ENCODE measurements at places on chromosomes 5 and 9.
A peak's percentile ranks its signal among the peaks of the same experiment; 100 is the strongest.

- no peak for DNase-seq
Observed at GRCh38 chr9:28014212-28014611, 440.9 kb upstream of the C9orf72 start.

DNA sequence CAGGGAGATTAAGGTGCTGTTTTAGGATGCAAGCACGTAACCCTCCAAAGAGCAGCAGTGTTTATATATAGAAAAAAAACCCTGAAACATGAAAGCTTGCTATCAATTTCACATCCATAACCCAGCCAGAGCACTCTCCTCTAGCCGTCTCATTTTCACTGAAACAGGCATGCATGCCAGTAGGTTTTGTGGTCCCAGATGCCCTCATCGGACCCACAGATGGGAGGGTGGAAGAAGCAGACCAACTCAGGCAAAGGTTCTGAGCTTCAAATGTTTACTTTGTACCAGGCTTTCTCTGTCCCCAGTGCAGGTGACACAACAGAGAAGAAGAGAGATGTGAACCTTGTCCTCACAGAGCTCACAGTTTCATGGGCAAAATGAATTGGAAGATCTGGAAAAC lies 127.4 kb upstream of the ATP10B start:
- no peak for DNase-seq

GRCh38 chr5:131263648-131264450 lies at the start of gene CDC42SE2:
Gene CDC42SE2 (plus strand): TSS chr5:131264053. CDS start chr5:131359494, 95,441 bp downstream.
- DNase-seq = peak; percentile 87

DNA sequence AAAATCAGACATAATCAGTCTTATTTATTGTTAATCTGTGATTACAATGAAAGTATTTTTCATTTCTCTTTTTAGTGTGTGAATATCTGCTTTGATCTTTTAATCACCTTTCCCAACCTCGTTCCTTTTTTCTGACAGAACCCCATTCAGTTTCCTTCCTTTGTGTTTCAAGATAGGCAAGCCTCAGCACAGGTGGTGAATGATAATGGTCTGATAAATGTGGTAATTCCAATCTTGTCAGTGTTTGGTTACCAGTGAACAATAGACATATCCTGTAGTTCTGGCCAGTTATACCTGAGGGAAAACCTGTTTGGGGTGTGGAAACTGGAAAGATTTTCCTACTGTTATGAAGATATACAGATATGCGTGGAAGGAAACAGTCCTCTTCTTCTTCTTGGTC lies 13.5 kb downstream of the STX17 start:
- DNase-seq = no peak

- no peak for DNase-seq
Observed at GRCh38 chr9:99403371-99403770, 181.3 kb downstream of the SEC61B start.

DNA sequence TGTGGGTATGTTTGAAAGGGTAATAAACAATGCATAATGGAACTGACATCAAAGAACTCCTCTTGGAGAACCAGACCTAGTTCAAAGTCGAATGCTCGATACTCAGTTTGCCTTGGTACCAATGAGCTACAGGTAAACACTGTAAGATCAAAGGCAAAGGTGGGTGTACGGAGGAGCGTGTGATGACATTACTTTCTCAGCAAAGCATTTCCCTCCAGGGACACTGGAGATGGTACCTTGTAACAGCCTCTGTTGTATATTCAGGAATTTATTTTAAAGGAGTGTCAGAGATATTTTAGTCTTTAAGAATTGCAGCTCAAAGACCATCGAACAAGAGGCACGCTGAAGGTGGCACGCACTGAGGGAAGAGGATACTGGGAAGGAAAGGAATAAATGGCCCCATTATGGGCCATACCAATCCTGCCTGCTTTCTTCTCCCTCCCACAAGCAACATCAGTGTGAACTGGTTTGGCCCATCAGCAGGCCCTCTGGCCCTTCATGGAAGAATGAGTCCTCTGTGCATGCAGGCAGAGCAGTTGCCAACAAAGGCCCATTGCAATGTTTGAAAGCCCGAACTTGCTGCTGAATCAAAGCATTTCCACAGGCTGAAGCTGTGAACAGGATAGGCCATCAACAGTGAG lies 410.2 kb downstream of the ACTL7B start:
- no peak for DNase-seq

DNA sequence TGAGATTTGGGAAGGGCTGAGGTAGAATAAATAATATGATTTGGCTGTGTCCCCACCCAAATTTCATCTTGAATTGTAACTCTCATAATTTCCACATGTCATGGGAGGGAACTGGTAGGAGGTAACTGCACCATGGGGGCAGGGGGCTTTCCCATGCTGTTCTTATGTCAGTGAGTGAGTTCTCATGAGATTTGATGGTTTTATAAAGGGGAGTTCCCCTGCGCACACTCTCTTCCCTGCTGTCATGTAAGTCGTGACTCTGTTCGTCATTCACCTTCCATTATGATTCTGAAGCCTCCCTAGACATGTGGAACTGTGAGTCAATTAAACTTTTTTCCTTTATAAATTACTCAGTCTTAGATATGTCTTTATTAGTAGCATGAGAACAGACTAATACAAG lies 115.5 kb upstream of the STARD4 start:
- DNase-seq = no peak

DNA sequence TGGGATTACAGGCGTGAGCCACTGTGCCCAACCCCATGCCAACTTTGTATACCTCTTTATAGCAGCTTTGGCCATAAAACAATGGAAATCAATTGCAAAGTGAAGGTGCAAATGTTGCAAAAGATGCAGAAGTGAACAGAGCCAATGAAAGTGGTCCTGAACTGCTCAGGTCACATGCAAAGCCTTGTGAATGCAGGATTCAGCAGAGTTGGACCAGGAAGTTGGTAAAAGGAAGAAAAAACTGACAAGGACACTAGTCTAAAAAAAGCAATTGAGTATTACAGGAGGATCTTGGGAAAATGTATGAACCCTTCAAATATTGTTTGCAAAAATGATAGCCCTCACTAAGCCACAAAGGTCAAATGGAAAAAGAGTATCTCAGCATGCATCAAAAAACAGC lies 4.5 kb upstream of the MAP3K1 start:
- no peak for DNase-seq

DNA sequence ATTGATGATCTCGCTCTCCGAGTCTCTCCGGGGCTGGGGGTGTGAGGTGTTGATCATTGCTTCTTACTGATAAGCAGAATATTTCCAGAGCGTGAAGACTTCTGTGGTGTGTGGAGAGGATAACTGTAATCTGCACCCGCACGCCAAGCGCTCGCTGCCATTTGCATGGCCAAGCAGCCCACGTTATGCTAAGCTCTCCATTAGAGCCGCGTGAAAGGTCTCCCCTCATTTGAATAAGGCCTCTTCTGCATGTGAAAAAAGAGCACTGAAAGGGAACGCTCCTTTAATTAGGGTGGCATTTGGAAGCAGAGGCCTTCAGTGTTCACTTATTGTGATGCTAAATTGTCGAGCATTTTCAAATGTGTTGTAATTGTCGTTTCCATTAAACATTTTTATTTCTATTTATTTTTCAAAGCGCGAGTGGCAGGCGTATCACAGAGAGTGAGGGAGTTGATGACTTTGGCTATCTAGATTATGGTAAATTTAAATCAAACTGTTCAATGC lies 163.6 kb upstream of the IRX2 start:
- DNase-seq = no peak

Data from CD4-positive, alpha-beta T cell treated with Interleukin-4 for 1 hour (primary cell).